Activated naive CD8-positive, alpha-beta T cell treated with anti-CD3 and anti-CD28 coated beads, Interleukin-2, amount 10 ng/mL, durations not matched to agents 7 days and 5 days (primary cell): ENCODE measurements at places on chromosomes 16 and 17. TPM values are rescaled to one million over a fixed set of nuclear protein-coding genes. Genes with fewer than 3 reads are reported as not detected.

CFAP52 gene
- not detected for total RNA-seq

- H3K36me3 ChIP-seq: no peaks in the 10 kb centered on the region
- no peak overlapping the region for H3K4me3 ChIP-seq
- DNase-seq: no peak
- no peak overlapping the region for H3K27ac ChIP-seq
- H3K27me3 ChIP-seq: no peaks in the 10 kb centered on the region
These were observed 116.9 kb downstream of the TANC2 start for GRCh38 chr17:63082952-63083351.

- no peak for DNase-seq
- no peak overlapping the region for H3K4me3 ChIP-seq
- H3K4me1 ChIP-seq: peaks cover 42% of the 10 kb centered on the region
- peaks cover 7% of the 10 kb centered on the region for H3K36me3 ChIP-seq
- H3K27ac ChIP-seq: peak overlapping the region; percentile 49
These were observed 28.9 kb upstream of the SEC14L1 start for GRCh38 chr17:77111934-77112296.

STH gene
- not detected for total RNA-seq

- H3K36me3 ChIP-seq: peaks cover 2% of the 10 kb centered on the region
- H3K4me1 ChIP-seq: no peaks in the 10 kb centered on the region
- no peak for DNase-seq
- H3K27me3 ChIP-seq: no peaks in the 10 kb centered on the region
These were observed 130.1 kb upstream of the COX10 start for GRCh38 chr17:13939222-13939621.

DNA sequence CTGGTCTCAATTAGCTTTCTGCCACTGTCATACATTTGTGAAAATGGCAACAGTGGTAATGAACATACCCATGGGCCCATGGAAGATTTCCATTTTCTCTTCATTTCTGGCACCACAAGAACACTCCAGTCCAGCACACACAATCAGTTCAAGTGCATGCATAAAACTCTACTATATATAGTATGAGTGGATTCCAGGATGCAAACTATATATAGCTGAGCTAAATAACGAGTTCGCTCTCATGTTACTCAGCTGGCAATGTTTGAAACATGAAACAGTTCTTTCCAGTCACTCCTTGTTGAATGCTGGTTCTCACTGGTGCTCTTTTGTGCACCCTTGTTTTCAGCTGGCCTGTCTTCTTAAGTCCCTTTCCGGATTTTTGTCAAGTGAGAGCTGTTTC lies 75.2 kb upstream of the DHX40 start:
- H3K4me3 ChIP-seq: no peak overlapping the region
- H3K27me3 ChIP-seq: peaks cover 29% of the 10 kb centered on the region
- H3K27ac ChIP-seq: no peak overlapping the region
- peaks cover 3% of the 10 kb centered on the region for H3K4me1 ChIP-seq

DNA sequence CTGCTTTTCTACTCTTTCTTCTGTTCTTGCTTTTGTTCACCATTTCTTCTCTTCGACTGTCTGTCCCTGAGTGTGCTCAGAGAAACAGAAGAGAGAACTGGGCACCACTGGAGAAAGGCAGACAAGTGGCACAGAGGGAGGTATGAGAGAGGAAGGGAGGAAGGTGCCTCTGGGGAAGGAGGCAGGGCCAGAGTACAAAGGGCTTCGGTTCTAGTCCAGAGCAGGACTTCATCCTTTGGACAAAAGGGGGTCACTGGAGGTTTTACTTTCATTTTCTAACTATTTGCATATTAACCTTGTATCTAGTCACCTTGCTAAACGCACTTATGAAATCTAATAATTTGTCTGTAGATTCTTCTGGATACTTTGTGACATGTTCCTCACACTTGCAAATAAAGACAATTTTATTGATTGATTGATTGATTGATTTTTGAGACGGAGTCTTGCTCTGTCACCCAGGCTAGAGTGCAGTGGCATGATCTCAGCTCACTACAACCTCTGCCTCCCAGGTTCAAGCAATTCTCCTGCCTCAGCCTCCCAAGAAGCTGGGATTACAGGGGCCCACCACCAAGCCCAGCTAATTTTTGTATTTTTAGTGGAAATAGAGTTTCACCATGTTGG lies 13.5 kb downstream of the ITGB4 start:
- H3K4me3 ChIP-seq: peak overlapping the region; percentile 42
- DNase-seq: no peak
- H3K4me1 ChIP-seq: peaks cover 11% of the 10 kb centered on the region
- no peak overlapping the region for H3K27ac ChIP-seq

GTF3C1 gene
- 55.3 TPM for total RNA-seq
